DND-41 (cell line): ENCODE measurements at places on chromosomes 4 and X.

GRCh38 chr4:41963105-41963504, 18.5 kb upstream of the DCAF4L1 start:
- DNase-seq = no peak

DNA sequence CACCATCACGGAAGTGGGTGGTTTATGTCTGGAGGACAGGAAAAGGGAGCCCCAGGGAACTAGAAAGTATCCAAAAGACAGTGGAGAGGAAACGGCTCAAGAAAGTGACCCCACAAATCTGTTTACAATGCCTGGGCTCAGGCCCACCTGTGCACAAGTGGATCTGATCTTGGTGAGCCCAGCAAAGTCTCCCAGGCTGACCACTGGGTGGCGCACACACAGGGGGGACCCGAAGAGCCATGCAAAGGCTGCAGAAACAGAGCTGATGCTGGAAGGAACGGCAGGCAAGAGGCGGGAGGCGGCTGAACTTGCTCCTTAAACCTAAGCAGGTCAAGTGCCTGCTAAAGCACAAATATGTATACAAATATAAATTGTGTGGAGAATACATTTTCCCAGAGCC, 9.6 kb downstream of the HAUS7 start:
- peak; percentile 37 for DNase-seq

GRCh38 chr4:111066447-111066846, 443.6 kb upstream of the PITX2 start:
- DNase-seq = no peak

DNA sequence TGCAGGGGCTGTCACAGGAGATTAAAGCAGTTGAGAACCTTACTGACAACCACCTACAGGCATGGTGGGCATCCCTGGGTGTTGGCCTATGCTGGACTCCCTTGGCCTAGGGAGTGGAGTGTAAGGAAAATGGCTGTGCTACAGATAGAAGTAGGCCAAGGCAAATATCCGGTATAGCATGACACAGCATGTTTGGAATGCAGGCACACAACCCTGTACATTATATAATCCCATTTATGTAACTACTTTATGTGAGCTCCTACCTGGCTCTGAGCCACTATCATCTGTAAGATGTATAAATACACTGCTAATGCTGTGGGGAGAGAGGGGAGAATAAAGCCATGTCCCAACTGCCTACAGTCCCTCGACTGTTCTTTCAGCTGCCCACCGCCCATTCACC, 38.7 kb upstream of the KCTD8 start:
- no peak for DNase-seq

DNA sequence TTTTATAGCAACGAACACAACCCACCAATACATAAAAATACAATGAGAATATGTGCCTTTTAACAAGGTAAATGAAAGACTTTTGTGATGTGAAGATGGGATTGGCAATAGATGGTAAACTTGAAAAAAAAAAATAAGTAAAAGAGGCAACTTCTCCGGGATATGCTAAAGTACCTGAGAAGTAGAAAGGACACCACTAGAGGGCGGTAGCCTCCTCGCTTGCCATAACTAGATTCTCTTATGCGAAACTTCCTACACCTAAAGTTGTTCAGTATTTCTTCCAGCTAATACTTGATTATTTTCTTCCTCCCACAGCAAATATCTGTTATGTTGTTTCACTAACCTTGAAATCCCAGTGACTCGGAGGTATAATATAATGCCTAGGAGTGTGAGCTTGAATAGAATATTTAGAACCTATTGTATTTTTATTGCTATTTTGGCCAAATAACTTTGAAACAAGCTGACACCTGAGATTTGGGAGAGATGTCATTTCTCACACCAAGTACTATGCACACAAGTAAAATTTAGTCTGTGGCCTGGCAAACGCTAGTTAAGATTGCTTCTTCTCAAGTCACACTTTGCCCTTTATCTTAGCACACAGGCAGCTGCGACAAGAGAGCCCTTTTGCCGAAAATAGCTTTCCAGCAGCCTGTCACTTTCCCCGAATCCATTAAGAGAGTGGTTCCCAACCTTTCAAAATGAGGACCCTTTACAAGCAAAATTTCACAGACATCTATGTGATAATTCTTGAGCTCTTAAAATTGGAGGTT, 44.9 kb upstream of the PDLIM5 start:
- peak; percentile 71 for DNase-seq
